ENCODE measurements at places on chromosomes 12 and 14. TPM values are rescaled to one million over a fixed set of nuclear protein-coding genes. Genes with fewer than 3 reads are reported as not detected.
A peak's percentile ranks its signal among the peaks of the same experiment; 100 is the strongest.

- no peak overlapping the region for H3K4me3 ChIP-seq
- no peaks in the 10 kb centered on the region for H3K27me3 ChIP-seq
- no peak overlapping the region for H3K27ac ChIP-seq
- H3K36me3 ChIP-seq: peaks cover 41% of the 10 kb centered on the region
These were observed 25.4 kb downstream of the NEK9 start for GRCh38 chr14:75101491-75101890.

GRCh38 chr14:97706819-97707218 is 909.6 kb downstream of the VRK1 start:
- no peaks in the 10 kb centered on the region for H3K4me1 ChIP-seq
- H3K36me3 ChIP-seq: no peaks in the 10 kb centered on the region
- no peaks in the 10 kb centered on the region for H3K27me3 ChIP-seq

- H3K27me3 ChIP-seq: no peaks in the 10 kb centered on the region
- peak within 1 kb of the TSS; percentile 85 for H3K27ac ChIP-seq
- H3K36me3 ChIP-seq: no peaks in the 10 kb centered on the region
- DNase-seq: no peak
- H3K4me1 ChIP-seq: peaks cover 92% of the 10 kb centered on the region
- peak within 1 kb of the TSS; percentile 79 for H3K4me3 ChIP-seq
These were observed at the start of gene RHOF for GRCh38 chr12:121793440-121793837. Gene RHOF (minus strand): TSS chr12:121793688. CDS start chr12:121793633, 55 bp downstream.

GRCh38 chr14:53929871-53930715 is 26.5 kb downstream of the BMP4 start:
- H3K4me3 ChIP-seq: no peak overlapping the region
- peaks cover 61% of the 10 kb centered on the region for H3K4me1 ChIP-seq
- no peaks in the 10 kb centered on the region for H3K36me3 ChIP-seq
- no peak overlapping the region for H3K27ac ChIP-seq

- no peak overlapping the region for H3K4me3 ChIP-seq
- H3K27ac ChIP-seq: no peak overlapping the region
- H3K4me1 ChIP-seq: peaks cover 9% of the 10 kb centered on the region
- H3K36me3 ChIP-seq: no peaks in the 10 kb centered on the region
These were observed 181.9 kb downstream of the PRKCH start for GRCh38 chr14:61503167-61503801.

DNA sequence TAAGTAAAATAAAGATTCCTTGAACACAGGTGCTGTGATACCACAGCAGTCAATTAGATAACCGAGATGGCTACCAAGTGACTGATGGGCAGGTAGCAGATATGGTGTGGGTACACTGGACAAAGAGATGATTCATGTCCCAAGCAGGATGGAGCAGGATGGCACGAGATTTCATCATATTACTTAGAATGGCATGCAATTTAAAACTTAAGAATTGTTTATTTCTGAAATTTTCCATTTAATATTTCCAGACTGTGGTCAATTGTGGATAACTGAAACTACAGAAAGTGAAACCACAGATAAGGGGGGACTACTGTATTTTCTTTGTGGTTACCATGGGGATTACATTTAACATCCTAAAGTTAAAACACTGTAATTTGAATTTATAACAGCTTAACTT is 7.5 kb upstream of the ZFP36L1 start:
- H3K4me3 ChIP-seq: no peak overlapping the region
- no peaks in the 10 kb centered on the region for H3K27me3 ChIP-seq
- peaks cover 16% of the 10 kb centered on the region for H3K4me1 ChIP-seq
- H3K36me3 ChIP-seq: no peaks in the 10 kb centered on the region

- DNase-seq: no peak
- H3K4me1 ChIP-seq: no peaks in the 10 kb centered on the region
- no peaks in the 10 kb centered on the region for H3K27me3 ChIP-seq
- H3K36me3 ChIP-seq: no peaks in the 10 kb centered on the region
- H3K4me3 ChIP-seq: no peak overlapping the region
These were observed 214.0 kb upstream of the NOVA1 start for GRCh38 chr14:26811756-26812305.

DNA sequence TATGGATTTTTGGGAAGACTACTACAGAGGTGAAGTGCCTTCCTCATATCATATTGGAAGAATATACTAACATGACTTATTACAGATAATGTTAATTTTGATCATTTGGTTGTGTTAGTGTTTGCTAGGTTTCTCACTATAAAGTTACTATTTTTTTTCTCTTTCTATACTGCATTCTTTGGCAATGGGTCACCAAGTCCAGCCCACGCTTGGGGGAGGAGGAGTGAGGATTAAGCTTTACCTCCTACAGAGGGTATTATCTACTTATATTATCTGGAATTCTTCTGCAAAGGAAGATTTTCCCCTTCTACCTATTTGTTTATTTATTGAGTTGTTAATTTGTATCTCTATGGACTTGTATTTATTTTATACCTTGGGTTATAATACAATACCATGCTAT is 31.5 kb downstream of the SCN8A start:
- peaks cover 11% of the 10 kb centered on the region for H3K4me1 ChIP-seq
- H3K27ac ChIP-seq: no peak overlapping the region
- H3K36me3 ChIP-seq: no peaks in the 10 kb centered on the region
- no peak overlapping the region for H3K4me3 ChIP-seq
- no peaks in the 10 kb centered on the region for H3K27me3 ChIP-seq
- DNase-seq: no peak

- no peaks in the 10 kb centered on the region for H3K36me3 ChIP-seq
- no peak overlapping the region for H3K4me3 ChIP-seq
- no peaks in the 10 kb centered on the region for H3K4me1 ChIP-seq
- DNase-seq: no peak
- no peak overlapping the region for H3K27ac ChIP-seq
- no peaks in the 10 kb centered on the region for H3K27me3 ChIP-seq
These were observed 709.4 kb downstream of the VRK1 start for GRCh38 chr14:97506626-97507025.

- H3K4me3 ChIP-seq: no peak overlapping the region
- no peaks in the 10 kb centered on the region for H3K36me3 ChIP-seq
- H3K4me1 ChIP-seq: no peaks in the 10 kb centered on the region
- no peak overlapping the region for H3K27ac ChIP-seq
- H3K27me3 ChIP-seq: no peaks in the 10 kb centered on the region
These were observed 1110.6 kb downstream of the SLC6A15 start for GRCh38 chr12:83801972-83802371.

- H3K36me3 ChIP-seq: no peaks in the 10 kb centered on the region
- H3K27me3 ChIP-seq: no peaks in the 10 kb centered on the region
- no peak for DNase-seq
- no peaks in the 10 kb centered on the region for H3K4me1 ChIP-seq
- H3K4me3 ChIP-seq: no peak overlapping the region
These were observed 3.1 kb upstream of the GYS2 start for GRCh38 chr12:21607701-21608100.

DNA sequence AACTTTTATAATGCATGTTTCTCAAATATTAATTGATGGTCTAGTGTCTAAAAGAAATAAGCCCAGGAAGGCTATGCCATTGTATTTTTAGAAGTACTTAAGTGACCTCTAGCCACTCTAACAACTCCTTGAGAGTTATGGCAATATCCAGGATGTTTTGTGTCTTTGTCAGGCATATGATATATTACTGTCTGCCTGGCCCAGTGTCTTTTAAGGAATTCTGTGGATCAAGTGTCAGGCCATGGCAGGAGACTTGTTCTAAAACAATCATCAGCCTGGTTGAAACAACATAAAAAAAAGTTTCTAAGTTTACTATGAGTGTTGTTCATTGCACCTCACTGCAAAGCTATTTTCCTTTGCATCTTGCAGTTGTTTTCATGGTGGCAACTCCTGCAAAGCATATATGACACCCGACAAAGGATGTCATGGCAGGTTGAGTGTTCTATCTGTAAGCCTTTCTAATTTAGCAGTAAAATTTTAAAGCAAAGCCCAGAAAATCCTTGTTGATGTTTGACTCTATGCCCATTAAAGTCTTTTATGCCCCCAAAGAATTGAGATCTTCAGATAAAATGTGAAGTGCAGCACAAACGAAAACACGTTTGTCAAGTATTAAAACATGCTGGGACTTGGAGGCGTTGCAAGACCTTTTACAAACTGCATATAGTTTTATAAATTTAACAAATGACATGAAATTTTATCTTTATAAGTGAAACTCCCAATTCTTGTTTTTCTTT is 89.5 kb upstream of the SLC38A2 start:
- no peaks in the 10 kb centered on the region for H3K27me3 ChIP-seq
- peaks cover 67% of the 10 kb centered on the region for H3K4me1 ChIP-seq
- H3K4me3 ChIP-seq: no peak overlapping the region
- H3K27ac ChIP-seq: no peak overlapping the region

- H3K36me3 ChIP-seq: no peaks in the 10 kb centered on the region
- no peak for DNase-seq
- H3K27me3 ChIP-seq: no peaks in the 10 kb centered on the region
- no peak overlapping the region for H3K4me3 ChIP-seq
- no peaks in the 10 kb centered on the region for H3K4me1 ChIP-seq
These were observed 62.9 kb upstream of the PTPRQ start for GRCh38 chr12:80381121-80381520.

DNA sequence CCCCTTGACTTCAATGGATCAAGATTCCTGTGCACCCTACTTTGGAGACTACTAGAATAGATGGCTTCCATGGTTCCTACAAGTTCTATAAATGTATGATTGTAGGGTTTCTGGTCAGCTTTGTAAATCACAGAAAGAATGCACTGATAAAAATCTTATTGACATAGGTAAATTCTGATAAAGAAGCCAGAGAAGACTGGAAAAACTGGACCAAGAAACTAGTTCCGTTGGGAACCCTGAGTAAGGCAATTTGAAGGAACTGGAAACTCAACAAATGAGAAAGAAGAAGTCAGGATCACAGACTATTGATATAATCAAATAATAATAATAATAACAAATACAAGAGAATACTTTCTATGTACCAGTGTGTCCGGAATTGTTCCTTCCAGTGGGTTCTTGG is 15.4 kb upstream of the MGST1 start:
- no peaks in the 10 kb centered on the region for H3K4me1 ChIP-seq
- no peak overlapping the region for H3K27ac ChIP-seq
- H3K27me3 ChIP-seq: no peaks in the 10 kb centered on the region
- DNase-seq: no peak
- no peak overlapping the region for H3K4me3 ChIP-seq

- H3K36me3 ChIP-seq: no peaks in the 10 kb centered on the region
- H3K4me3 ChIP-seq: no peak overlapping the region
- no peak for DNase-seq
- H3K27ac ChIP-seq: no peak overlapping the region
These were observed 400.9 kb upstream of the CCDC196 start for GRCh38 chr14:66085224-66085623.

DNA sequence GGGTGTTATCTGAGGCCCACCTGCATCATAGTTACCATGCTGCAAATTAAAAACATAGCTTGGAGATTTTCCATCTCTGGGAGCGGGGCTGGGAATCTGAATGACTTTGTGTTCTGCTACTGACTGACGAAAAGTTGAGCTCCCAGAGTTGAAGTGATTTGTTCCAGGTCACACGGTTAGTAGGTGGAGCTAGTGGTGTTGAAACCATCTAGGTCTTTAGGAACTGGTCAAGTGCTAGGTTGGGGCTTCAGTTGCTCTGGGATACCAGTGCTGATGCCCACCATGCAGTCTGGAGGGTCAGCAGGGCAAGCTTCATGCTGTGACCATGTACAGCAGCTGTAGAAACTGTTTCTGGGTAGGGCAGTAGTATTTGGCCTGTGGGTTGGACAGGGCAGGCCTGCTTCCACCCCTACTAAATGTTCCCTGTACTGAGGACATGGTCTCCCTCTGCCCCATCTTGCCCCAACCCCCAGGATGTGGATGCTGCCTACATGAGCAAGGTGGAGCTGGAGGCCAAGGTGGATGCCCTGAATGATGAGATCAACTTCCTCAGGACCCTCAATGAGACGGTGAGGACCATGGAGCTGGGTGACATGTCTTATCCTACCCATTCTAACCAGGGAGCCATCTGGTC is 5.3 kb downstream of the KRT7 start:
- no peak overlapping the region for H3K27ac ChIP-seq
- H3K4me1 ChIP-seq: no peaks in the 10 kb centered on the region
- H3K4me3 ChIP-seq: no peak overlapping the region
- no peak for DNase-seq

GRCh38 chr12:4270831-4271716 is 2.5 kb upstream of the CCND2 start:
- H3K36me3 ChIP-seq: no peaks in the 10 kb centered on the region
- H3K4me1 ChIP-seq: peaks cover 48% of the 10 kb centered on the region
- DNase-seq: no peak
- peaks cover 79% of the 10 kb centered on the region for H3K27me3 ChIP-seq
- H3K4me3 ChIP-seq: no peak overlapping the region

DNA sequence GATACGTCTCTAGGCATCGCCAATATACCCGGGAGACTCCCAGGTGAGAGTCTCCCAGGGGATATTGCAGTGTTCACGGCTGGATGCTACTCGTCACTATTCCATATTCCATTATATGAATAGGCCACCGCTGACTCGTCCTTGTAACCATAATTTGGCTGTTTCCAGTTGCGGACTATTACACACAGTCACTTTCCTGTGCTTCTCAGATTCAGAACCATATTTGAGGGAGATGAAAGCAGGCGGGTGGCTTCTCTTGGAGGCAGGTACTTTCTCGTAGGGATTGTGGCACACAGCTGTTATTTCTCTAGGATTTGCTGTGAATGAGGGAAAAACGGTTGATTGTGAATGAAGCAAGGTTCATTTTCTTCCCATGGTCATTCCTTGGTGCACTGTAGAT is 73.0 kb downstream of the ADGRD1 start:
- H3K27me3 ChIP-seq: no peaks in the 10 kb centered on the region
- peaks cover 30% of the 10 kb centered on the region for H3K4me1 ChIP-seq
- no peak overlapping the region for H3K4me3 ChIP-seq

GRCh38 chr14:71554959-71555612 is 377.1 kb upstream of the RGS6 start:
- DNase-seq: no peak
- H3K4me3 ChIP-seq: no peak overlapping the region
- H3K27ac ChIP-seq: no peak overlapping the region
- H3K27me3 ChIP-seq: no peaks in the 10 kb centered on the region

- H3K4me1 ChIP-seq: no peaks in the 10 kb centered on the region
- H3K4me3 ChIP-seq: no peak overlapping the region
- no peaks in the 10 kb centered on the region for H3K36me3 ChIP-seq
- no peaks in the 10 kb centered on the region for H3K27me3 ChIP-seq
These were observed 23.1 kb upstream of the HELB start for GRCh38 chr12:66279123-66279712.

DNA sequence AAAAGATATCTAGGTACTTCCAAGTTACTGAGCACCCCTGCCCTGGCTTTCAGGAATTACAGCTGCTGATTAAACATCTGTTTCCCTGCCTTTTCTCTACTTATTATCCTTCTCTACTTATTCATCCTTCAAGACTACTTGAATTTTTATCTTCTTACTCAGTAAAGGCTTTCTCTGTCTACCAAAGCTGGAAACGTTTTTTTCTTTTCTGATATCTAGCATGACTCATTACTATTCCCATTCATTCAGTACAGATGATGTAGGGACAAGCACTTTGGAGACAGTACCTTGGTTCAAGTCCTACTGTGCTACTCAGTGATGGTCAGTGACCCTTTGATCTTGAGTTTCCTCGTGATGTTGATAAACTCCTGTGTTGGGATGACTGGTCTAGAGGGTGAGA is 848.7 kb downstream of the NRXN3 start:
- DNase-seq: no peak
- no peaks in the 10 kb centered on the region for H3K36me3 ChIP-seq
- no peak overlapping the region for H3K27ac ChIP-seq
- H3K4me1 ChIP-seq: no peaks in the 10 kb centered on the region
- no peak overlapping the region for H3K4me3 ChIP-seq
- no peaks in the 10 kb centered on the region for H3K27me3 ChIP-seq

Gene AKAP3
- total RNA-seq: 0.49 TPM

Gene ALKBH2
- 40.5 TPM for total RNA-seq

Gene FAM181A
- total RNA-seq: 1.1 TPM

Gene CD27
- not detected for total RNA-seq

Gene PPP1R1A
- total RNA-seq: 0.20 TPM

Gene CPNE8
- total RNA-seq: 3.6 TPM

Gene GYS2
- not detected for total RNA-seq

Gene GARIN6
- not detected for total RNA-seq

Gene CCDC197
- total RNA-seq: not detected

Gene OR6J1
- not detected for total RNA-seq

Gene FAM90A1
- total RNA-seq: not detected

Gene ITGA7
- total RNA-seq: 0.24 TPM

Gene ARHGEF40
- total RNA-seq: 18.5 TPM

Measured in HepG2 (cell line).